ENCODE measurements at places on chromosomes 2 and 18.

GRCh38 chr2:120203251-120204021, 19.8 kb downstream of the TMEM185B start:
- peak; percentile 37 for DNase-seq

DNA sequence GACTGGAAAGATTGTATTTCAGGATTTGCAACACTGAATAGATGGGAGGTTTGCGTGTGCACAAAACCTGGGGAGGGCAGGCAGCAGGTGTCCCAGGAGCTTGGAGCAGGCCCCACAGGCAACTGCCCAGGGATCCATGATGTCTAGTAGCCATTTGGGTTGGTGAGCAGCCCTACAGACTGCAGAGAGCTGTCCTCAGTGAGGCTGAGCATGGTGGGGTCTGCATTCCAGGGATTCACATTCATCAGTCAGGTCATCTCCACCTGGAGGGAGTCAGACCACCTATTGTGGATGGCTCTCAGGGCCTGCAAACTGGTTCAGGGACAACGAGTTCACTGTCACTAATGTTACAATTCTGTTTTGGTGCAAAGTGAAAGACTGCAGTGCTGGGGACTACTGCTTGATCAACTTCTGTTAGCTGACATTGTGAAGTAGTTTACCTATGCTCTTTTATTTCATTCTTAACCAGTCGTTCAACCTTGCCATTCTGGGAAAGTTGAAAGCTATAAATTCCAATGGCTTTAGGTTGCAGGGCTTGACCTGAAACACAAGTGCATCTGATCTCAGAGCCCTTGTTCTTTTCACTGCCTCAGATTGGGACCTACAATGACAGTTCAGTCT, 222.6 kb downstream of the ZNF407 start:
- no peak for DNase-seq

- no peak for DNase-seq
These were observed 82.0 kb upstream of the PROKR1 start for GRCh38 chr2:68561372-68561771.

DNA sequence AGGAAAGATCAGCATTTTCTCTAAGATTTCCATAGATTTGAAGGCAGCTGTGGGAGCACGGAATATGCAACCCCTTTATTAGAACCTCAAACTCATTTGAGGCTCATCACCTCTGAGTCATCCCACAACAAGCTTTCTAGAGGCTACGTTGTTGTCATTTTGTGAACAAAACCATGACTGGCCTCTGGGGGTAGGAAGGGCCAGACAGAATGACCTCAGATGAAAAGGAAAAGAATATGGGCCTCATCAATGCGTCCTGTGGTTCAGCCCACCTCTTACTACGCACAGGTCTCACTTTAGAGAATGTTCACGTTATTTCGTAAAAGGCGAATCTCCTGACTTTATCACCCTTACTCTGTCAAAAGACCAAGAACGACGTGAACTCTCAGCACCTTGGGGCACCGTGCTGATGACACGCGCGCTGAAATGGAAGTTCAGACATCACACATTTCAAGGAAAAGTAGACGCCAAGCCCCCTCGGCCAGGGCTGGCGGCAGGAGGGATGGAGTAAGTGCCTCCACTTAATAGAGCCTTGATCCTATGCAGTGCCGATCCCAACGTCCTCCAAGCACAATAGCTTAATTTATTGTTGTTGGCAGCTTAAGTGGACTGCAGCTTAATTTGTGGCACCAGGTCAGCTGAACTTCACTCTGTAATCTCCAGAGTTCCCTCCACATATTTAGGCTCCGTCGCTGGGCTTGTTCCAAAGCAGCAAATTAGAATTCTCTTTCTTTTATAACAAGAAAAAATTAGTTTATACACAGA, 208.3 kb downstream of the EIPR1 start:
- DNase-seq = no peak

DNA sequence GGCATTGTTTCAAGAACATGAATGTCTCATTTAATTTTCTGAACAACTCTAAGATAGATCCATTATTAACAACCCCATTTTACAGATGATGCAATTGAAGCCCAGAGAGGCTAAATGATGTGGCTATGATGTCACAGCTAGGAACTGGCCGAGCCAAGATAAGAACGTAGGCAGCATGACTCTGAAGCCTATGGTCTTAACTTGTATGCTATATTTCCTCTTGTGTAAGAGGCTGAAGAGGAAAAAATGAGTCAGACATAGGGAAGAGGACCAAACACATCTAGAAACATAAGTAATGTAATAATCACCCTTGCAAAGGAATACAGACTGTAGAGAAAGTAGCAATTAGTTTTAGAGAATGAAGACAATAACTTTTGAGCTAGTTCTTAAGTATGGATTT, 416.8 kb downstream of the FIGN start:
- no peak for DNase-seq

DNA sequence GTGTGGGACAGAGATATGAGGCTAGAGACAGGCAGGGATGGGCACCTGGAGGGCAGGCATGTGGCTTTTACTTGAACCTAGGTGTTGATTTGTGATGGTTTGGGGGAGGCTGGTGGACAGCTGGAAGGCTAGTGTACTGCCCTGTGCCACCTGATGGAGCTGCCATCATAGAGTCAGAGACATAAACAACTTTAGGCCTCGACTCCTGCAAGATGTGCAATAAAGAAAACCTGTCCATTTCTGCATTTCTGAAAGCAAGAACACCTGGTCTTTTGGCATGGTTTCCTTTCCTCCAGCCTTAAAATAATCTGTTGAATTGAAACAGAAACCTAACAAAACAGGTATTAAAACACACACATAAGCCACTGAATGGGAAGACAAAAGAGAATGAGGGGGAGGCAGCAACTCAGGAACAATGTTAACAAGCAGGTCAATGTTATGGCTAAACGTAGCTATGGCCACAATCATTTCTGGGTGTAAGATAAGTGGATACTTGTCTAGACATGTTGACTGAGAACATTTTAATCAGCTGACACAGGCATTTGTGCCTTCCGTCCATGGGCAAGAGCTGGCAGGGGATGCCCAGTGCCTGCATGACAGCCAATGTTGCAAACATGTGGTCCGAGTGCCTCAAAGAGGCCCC, 87.8 kb downstream of the KCTD1 start:
- no peak for DNase-seq

GRCh38 chr2:29063646-29064345, 10.5 kb downstream of the PCARE start:
- DNase-seq = no peak

- DNase-seq = no peak
These were observed 18.9 kb downstream of the TET3 start for GRCh38 chr2:74003494-74004211.

GRCh38 chr2:71277147-71277475, 50.2 kb upstream of the PAIP2B start:
- no peak for DNase-seq

DNA sequence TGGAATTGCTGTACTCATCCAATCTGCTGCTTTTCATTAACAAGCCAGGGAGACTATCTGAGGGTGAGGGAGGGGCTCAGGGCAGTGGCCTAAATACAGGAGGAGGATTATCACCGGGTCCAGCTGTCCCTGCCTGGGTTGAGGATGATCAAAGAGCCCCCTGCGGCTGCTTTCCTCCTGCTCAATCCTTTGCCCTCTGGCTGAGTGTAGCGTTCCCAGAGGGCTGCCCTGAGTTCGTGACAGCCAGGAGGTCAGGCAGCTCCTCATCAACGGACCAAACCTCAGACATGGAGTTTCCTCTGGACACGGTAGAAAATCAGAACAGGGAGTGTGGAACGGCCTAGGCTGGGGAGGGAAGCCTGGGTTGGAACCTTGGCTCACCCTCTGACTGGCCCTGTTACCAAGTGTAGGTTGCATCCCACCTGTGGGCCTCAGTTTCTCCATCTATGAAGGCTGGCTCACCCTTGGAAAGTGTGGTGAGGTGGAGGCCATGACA, 23.5 kb downstream of the CIB4 start:
- DNase-seq = no peak

DNA sequence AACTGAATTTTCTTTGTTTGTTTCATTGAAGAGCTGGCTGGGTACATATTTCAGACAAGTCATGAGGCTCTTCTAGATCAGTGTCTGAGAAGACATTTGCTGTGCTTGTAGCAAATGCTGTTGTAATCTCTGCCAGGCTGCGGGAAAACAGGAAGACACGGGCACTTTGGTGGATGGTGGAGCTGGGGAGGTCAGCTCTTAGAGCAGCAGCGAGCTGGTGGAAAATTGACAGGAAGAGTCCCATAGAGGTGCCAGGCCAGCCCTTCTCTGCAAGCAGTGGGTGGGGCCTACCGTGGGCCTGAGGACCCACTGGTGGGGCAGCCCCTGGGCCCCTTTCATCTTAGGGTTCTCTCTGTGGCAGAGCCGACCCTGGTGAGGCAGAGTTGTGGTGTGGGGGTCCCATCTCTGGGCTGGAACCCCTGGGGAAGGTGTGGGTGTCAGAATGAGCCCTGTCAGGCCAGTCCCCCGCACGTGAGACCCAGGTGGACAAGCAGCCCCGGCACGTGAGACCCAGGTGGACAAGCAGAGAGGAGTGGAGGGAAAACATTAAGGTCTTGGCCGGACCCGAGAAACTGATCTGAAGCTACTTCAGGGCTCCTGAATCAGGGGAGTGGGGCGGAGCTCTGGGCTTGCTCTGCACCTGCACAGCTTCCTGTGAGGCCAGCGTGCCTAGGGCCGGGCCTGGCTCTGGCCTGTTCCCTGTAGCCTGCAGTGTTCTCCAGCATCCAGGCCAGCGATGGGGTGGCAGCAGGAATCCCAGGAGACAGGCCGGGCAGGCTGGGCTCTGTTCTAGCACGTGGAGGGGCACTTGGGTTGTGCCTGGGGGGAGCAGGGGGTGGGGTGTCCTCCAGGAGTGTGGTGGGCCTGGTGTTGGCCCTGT, 273.5 kb upstream of the HDAC4 start:
- no peak for DNase-seq

DNA sequence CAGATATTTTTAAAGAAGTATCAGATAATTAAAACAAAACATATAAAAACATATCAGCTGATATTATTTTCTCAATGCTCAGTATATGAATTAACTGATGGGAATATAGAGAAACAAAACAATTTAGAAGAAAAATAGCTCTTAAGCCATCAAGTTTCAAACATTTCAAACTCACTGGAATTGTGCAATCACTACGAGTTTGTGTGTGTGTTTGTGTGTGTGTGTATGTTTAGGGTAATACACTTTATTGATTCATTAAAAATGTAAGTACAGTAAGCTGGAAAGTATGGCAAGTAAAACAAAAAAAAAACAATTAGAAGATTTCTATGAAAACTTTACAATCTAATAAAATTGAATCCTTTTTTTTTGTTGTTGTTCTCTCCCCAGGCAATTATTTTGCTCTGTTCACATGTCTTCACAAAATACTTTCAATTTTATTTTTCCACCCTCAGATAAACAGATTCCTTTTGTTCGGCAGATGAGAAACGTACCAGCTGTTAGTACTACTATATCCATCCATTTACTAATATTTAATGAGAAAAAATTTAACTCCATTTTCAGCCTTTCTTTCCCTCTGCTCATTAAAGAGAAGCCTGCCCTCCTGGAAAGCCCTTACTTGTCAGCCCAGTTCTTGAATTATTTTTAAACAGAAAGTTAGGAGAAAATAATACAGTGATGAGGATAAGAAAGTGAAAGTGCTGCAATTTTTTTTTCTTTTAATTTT, 87.6 kb downstream of the SLC8A1 start:
- no peak for DNase-seq

DNA sequence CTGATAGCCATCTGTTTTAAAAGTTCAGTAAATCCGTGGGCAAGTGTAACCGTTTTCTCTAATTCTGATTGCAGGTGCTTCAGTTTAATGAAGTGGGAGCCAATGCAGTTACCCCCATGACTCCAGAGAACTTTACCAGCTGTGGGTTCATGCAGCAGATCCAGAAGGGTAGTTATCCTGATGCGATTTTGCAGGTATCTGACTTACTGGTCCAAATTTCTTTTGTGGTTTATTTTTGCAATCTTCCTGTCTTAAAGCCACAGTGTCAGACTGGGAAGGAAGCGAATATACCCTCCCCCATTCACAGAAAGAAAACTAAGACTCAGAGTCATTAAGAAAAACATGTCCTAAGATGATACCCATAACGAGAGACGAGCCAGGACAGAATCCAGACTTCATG, 7.7 kb downstream of the SERPINB2 start:
- no peak for DNase-seq

DNA sequence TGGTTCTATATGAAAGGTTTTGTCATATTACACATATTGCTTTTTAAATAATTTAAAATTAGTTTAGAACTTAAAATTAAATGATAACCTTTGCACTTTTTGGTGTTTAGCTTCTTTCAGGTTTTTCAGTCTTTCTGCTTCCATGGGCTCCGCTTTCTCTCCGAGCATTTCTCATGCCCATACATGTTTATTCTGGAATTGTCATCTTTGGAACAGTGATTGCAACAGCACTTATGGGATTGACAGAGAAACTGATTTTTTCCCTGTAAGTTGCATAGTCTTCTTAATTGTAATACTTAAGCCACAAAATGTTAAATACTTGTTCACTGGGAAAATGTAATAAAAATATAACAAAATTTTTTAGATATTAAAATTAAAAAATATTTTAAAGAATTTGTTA, 31.0 kb downstream of the CYBRD1 start:
- no peak for DNase-seq

DNA sequence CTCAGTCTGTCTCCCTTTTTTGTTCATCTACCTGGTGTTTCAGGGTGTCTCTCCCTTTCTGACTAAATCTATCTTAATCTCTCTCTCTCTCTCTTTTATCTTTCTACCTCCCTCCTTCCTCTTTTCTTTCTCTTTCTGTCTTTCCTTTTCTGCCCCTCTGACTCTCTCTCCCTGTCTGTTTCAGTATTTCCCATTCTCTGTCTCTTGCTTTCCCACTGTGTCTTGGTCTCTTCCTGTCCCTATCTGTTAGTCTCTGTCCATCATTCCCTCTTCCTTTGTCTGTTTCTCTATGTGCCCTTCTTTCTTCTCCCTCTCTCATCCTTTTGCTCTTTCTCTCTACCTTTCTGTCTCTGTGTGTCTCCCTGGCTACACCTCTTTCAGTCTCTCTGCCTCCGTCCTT, 56.7 kb downstream of the R3HDM1 start:
- no peak for DNase-seq

- no peak for DNase-seq
These were observed 9.7 kb downstream of the STK39 start for GRCh38 chr2:168237741-168238140.

DNA sequence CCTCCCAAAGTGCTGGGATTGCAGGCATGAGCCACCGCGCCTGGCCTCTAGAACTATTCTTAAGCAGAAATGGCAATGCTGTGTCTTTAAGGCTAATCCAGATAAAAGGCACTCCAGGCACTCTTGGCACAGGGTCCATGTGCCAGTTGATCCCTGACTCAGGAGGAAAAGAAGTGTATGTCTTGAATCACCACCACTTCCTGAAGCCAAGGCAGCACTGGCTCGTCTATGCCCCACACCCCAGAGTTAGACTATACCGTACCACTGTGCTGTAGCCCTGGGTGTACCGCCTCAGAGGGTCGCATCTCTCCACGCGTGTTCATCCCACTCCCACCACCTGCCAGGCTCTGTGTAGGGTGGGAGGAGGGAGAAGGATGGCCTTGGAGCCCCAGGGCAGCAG, 9.0 kb downstream of the TNFRSF11A start:
- no peak for DNase-seq

DNA sequence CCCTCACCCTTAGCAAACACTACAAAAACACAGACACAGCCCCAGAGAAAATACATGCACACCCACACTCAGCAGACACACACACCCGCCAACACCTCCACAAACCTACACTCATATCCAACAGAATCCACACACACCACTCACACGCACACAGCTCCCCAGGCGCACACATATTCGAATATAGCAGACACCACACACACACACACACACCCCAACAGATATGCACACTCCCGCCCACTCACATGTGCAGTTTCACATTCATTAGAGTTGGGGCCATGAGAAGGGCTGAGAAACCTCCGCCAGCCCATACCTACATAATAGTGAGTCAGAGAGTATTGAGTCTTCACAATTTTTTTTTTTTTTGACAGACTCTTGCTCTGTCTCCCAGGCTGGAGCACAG, 29.4 kb upstream of the NOTO start:
- DNase-seq = no peak

All from CD4-positive, alpha-beta T cell treated with Interferon gamma for 1 hour (primary cell).